Activated T-helper 9 cell treated with anti-CD3 and anti-CD28 coated beads, Interleukin-2, amount 50 U/mL, for 16 hours (primary cell): ENCODE measurements at places on chromosomes 12 and 14.

DNA sequence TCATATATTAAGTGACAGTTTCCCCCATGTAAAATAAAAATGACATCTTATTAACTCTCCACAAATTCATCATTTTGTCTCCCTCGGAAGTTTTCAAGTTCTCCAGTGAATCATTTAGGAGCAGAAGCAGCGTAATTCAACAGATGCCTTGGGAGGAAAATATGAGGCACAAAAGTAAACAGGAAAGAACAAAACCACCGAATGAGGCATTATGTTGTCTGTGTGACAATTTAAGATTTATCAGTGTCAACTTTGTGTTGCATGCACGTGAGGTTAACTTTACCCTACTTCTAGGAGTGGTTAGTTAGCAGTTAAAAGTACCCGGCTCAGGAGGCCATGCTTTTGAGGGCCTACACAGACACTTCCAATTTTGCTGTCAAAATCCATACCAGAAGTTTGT lies 258.6 kb downstream of the IPO8 start:
- no peak for DNase-seq

- DNase-seq: no peak
Measured at GRCh38 chr12:15693228-15693911, 95.8 kb downstream of the EPS8 start.

GRCh38 chr14:23568600-23569331 lies 1.2 kb upstream of the AP1G2 start:
- no peak for DNase-seq

DNA sequence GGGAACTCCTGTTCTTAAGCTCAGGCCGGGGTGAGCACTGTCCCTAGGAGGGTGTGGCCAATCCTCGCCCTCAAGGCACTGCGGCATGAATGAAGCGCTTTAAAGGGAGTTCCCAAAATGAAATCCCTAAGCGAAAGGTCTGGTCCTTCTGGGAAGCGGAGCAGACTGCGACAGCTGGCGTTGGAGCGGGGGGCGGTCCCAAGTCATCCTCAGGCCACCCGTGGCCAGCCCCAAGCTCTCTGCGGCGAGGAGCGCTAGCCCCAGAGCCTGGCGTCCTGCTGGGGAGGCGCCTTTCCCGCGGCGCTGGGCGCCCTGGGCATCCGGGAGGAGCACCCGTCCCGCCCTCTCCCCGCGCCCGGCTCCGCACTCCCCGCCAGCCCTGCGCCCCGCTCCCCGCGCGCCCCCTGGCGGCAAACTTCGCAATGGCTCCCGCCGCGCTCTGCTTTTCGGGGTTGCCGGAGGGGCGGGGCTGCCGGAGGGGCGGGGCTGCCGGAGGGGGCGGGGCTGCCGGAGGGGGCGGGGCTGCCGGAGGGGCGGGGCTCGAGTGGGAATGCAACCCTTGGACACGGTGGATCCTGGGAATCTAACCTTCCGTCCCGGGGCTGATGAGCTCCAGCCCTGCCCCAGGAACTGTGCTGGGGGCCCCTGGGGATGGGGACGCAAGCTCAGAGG lies 25.4 kb downstream of the ZBTB42 start:
- DNase-seq: peak; percentile 95

GRCh38 chr12:55072083-55072482 lies 52.3 kb downstream of the NEUROD4 start:
- peak; percentile 59 for DNase-seq

GRCh38 chr14:103749452-103749851 lies 33.8 kb downstream of the ZFYVE21 start:
- no peak for DNase-seq

GRCh38 chr14:33364466-33364865 lies 425.8 kb downstream of the NPAS3 start:
- no peak for DNase-seq

- no peak for DNase-seq
Measured at GRCh38 chr14:56816574-56817391, 6.5 kb upstream of the OTX2 start.

DNA sequence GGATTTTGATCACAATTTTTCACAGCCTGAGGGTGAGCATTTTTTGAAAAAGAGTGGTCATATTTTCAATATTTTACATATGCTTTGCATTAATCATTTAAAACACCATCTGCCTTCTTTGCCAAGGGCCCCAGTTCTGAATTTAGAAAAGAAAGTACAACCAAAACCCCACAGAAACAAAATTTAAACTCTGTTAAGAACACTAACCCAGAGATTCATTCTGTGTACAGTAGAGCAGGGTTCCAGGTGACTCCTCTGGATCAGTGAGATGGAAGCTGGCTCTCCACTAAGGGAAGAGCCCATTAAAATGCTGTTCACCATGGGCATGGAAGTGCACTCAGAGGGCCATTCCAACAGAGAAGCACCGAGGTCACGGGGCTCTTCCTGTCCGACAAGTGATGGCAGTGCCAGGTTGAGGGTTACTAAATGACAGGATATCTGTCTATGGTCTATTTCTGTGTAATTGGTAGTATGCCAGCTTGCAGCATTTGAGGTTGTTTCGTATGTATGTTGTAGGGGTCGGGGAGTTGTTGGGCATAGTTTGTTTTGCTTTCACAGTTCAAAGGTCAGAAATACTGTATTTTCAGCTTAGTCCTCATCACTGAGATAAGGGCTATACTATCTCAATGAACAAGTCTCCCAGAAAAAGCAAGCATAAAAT lies 95.9 kb downstream of the SLC35F4 start:
- DNase-seq: no peak
